Non-pigmented ciliary epithelial cell (primary cell): ENCODE measurements at places on chromosomes 5 and 9.

DNA sequence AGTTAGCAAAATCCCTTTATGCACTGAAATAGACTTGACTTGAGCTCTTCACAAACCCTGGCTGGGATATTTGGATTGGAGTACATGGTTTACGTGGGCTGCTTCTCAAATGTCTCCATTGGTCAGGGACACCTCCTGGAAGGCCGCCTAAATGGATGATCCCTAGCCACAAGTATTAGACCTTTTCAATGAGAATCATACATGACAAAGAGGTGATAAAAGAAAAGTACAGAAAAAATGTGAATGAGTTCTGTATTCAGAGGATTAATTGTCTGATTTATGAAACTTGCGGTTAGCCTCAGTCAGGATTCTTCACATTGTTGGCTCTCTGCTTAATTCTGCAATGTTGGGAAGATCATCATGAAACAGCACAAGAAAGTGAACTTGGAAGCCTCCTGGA is 752.8 kb upstream of the ADAMTS16 start:
- no peak for DNase-seq

DNA sequence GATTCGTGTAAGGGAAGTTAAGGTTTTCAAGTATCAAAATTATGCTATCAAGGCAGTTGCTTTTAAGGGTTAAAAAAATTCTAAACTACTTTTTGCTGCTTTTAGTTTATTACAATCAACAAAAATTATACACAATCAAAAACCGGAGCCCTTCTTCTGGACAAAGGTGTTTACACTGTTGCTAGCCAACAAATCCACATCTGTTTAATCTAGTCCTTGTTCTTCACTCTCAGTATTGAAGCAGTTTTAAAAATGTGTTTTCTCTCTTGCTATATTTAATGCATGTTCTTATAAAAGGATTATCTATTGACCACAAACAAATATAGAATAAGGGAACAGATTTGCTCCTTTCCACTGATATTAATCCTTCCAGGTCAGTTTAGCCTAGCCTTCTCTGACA is 2.5 kb downstream of the FEM1C start:
- no peak for DNase-seq

- DNase-seq = no peak
These were observed 227.3 kb downstream of the MLLT3 start for GRCh38 chr9:20394969-20395368.

DNA sequence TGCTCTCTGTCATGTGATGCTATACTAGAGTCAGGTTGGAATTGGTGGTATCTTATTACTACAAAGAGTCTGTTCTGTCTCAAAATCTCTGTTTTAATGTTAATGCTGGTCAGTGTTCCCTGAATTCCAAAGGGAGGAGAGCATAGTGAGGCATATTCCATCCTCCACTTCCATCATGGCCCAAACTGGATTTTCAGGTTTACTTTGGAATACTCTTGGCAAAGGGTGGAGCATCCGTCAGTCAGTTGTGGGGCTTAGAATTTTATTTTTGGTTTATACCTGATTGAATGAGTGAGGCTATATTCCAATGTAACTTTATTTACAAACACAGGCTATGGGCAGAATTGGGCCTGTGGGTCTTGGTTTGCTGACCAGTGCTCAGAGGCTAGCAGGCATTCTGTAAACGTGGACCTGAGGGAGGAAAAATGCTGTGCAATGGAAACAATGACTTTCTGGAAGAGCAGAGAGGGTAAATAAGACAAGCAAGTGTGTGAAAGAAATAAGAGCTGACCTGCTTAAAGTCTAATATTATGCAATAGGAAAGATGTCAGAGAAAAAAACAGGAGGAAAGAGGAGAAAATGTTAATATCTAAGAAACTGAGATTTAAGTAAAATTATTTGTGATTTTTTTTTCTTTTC is 106.2 kb upstream of the CLINT1 start:
- DNase-seq = no peak

GRCh38 chr5:124104821-124105220 is 592.8 kb downstream of the CSNK1G3 start:
- DNase-seq = no peak

DNA sequence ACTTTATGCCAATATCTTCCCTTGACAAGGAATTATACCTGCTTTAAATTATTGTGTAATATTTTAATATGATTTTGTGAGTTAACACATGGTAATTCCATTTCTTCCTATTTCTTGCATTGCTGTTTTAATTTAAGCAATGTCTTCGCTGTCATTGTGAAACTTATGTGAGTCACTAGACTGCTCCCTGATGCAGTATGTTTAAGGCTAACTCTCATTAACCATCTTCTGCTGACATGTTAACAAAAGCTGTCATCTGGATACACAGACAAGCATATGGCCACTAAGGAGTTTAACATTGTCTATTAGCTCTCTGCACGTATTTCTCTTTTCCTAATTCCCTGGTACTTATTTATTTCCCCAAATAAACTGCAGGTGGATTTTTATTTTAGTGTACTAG is 980.8 kb upstream of the CTNND2 start:
- DNase-seq = no peak

GRCh38 chr5:154850255-154851062 is at the start of gene FAXDC2:
Gene FAXDC2 (minus strand): TSS chr5:154850603. CDS start chr5:154838178, 12,425 bp downstream.
- peak; percentile 55 for DNase-seq

- DNase-seq = no peak
These were observed 44.5 kb downstream of the CCDC125 start for GRCh38 chr5:69288069-69288468.

DNA sequence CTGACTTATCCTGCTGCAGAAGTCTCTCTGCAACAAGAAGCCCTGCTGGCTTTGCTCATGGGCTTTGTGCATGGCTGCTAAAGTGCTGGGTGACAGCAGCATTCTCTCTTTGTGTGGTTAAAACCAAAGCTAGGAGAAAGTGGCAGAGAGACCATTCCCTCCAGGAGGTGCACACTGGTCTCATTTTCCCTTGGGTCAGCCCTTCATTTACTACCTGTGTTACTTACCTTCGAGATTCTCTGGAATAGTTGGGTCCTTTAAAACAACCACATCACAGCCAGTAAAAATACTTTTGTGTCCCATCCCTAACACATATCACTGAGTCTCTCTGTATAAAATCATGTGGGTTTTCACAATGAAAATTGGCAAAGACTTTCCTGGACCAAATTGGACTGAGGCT is 315.5 kb downstream of the IRX1 start:
- no peak for DNase-seq

DNA sequence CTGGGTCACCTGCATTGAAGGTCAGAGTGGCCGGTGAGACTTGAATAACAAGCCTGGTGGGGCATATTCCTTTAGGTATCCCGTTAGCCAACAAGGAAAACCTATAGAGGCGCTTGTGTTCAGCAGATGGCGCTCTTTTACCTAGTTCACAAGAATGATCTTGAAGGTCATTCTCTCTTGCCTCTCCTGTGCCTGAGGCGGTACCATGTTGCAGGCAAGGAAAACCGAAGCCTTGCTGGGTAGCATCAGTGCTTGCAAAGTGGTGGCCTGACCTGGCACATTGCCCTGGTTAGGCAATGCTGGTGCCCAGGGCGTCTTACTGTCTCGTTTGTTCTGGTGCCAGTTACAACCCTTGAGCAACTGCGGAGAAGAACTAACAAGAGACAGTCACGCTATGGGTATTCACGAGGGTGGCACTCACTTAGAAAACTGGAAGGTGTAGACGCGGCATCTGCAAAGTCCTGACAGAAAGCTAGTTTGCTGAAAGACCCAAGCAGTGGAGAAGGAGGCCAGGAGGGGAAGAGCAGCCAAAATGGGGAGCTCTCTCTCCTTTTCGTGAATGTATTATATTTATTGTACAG is 56.7 kb downstream of the AOPEP start:
- DNase-seq = no peak

DNA sequence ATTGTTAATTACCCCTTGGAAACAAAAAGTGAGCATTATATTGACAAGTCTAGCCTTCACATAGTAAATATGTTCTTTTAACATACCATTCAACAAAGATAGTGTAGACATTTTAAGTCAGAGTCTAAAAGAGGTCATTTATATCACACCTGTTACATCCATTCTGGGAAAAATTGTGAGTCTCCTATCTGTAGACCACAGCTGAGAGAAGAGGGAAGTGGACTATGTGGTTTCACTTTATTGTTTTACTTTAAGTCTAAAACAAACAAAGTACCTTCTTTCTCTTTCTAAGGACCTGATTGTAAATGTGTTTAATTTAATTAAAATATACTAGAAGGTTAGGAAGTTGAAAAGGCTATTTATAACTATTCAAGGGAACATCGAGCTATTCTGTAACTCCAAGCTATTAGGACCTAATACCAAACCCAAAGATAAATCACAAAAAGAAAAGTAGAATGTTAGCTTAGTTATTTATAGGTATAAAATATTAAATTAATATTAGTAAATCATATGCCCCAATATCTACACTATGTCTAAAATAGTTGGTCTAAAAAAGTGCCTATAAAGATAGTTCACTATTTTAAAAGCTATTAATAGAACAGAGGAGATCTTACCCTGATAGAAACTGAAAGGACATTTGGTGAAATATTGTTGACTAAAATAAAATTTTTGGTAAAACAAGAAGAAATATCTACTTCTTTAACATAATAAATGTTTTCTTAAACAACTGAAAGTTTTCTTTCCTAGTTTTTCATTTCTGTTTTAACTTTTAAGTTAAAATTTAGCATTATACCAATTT is 134.9 kb downstream of the TMEM167A start:
- no peak for DNase-seq

GRCh38 chr9:86636519-86636918 is 282.3 kb upstream of the TUT7 start:
- DNase-seq = no peak

DNA sequence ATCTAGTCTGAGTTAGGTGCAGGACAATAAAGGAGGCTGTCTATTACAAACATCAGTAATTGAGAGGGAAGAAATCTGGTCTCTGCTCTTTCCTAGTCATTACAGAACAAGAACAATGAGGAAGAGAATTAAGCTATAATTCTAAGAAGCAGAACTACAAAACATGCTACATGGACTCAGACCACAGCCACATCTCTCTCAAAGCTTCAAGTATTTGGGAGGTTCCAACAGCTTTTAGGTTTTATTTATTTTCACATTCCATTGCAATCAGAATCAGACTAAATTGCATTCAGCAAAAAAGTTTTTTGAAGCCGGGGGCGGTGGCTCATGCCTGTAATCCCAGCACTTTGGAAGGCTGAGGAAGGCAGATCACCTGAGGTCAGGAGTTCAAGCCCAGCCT is 1.1 kb upstream of the GRPEL2 start:
- no peak for DNase-seq

GRCh38 chr5:80755626-80756025 is 100.8 kb upstream of the DHFR start:
- no peak for DNase-seq

- no peak for DNase-seq
These were observed 109.2 kb upstream of the SHB start for GRCh38 chr9:38178237-38178636.

DNA sequence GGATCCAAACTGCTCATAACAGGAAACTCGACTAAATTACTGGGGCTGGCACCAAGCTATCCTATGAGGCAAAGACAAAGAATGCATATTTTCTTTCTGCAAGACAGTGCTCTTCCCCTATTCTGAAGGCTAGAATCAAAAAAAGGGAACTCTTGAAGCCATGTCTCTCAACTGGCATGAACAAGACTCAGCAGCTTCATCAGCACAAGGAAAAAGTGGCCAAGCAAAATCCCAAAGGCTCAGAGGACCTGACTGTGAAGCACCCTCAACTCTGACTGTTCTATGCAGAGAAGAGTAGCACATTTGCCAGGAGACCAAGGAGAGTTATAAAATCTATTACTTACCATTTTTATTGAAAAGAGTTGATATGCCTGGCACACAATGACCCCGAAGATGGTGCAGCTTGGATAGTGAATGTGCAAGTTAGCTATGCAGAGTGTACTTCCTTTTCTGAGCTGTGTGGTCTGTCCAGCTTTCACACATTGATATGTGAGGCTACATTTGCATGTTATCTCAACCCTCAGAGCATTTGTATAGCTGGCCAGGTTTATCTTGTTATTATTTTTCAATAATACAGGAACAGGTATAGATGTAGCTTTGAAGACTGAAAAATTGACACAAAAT is 51.0 kb upstream of the FYB1 start:
- DNase-seq = no peak

GRCh38 chr9:92954049-92954861 is 6.9 kb downstream of the FGD3 start:
- no peak for DNase-seq

DNA sequence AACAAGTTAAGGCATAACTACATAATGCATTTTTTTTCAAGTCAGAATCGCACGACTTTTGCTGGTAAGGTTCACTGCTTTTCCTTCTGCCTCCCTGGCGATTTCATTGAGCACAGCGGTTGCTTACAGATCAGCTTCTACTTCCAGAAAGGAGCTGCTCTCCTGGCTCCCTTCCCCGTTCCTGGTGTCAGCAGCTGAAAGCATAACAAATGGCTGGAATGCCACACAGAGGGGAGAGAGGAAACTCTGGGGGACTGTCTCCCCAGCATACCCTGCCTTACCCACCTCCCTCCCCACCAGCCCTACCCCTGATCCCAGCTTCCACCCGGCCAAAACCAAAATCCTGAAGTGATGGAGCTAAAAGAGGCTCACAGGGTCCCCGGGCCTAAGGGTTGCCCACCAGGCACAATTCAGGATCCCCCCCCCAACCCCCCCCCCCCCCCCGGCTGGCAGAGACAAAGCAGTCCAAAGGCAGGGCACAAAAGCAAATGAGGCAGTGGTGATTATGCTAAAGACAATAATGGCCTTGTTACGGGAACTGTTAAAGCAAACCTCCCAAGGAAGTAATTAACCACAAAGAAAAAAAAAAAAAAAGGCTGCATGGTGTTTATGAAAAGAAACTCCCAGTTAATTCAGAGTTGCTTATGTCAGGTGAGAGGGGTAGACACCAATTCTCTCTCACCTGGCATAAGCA is 126.1 kb upstream of the WWC1 start:
- DNase-seq = no peak

GRCh38 chr9:80552931-80553330 is 981.2 kb downstream of the TLE4 start:
- no peak for DNase-seq

DNA sequence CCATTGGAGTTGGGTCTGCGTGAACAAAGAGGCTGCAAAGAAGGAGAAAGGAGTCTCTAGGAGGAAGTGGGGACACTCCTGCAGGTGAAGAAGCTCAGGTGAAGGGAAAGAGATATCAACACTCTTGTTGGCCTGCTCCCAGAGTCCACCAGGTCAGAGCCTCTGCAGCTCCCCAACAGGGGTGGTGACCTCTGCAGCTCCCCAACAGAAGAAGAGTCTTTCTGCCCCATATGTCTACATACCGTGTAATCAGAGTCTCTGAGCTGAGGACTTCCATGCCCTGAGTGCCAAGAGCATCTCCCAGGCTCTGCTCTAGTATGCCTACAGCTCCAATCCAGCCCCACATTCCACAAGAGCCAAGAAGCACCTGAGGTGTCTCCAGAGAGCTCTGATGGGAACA is 67.4 kb upstream of the TRPC7 start:
- DNase-seq = no peak

- no peak for DNase-seq
These were observed 2.3 kb downstream of the SMIM33 start for GRCh38 chr5:139473105-139473504.

GRCh38 chr5:33238826-33239695 is 201.7 kb upstream of the TARS1 start:
- DNase-seq = no peak
